ENCODE measurements at places on chromosomes 11 and 22.

DNA sequence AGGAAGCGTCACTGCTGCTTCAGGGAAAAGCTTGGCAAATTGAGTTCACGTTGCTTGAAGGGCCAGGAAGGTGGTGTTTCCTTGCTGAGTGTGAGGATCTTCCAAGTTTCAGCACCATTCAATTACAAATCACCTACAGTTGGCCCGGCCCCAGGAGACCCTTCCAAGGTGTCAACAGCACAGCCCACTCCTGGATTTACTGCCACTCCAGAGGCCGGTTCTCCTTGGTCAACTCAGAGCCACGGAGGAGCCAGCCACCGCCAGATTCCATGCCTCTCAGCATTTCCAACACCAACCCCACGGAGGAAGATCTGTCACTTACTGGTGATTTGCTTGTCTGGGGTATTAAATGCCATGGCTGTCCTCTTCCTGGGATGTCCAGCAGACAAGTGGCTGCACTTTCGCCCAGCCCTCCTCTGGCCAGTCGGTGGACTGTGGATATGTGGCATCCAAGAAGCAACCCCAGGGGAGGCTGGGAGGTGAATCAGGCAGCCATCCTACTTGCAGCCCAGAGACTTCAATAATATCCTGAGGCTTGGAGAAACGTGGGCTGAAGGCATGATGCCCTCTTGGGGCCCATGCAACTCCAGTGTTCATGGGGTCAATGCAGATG is 74.1 kb upstream of the SHANK2 start:
- DNase-seq, result no peak

GRCh38 chr11:107691000-107691750 is 20.7 kb downstream of the SLN start:
- DNase-seq, result no peak

- no peak for DNase-seq
Observed at GRCh38 chr11:11163236-11163635, 189.8 kb downstream of the CSNK2A3 start.

GRCh38 chr22:37194750-37195149 is 6.7 kb upstream of the C1QTNF6 start:
- DNase-seq, result no peak

DNA sequence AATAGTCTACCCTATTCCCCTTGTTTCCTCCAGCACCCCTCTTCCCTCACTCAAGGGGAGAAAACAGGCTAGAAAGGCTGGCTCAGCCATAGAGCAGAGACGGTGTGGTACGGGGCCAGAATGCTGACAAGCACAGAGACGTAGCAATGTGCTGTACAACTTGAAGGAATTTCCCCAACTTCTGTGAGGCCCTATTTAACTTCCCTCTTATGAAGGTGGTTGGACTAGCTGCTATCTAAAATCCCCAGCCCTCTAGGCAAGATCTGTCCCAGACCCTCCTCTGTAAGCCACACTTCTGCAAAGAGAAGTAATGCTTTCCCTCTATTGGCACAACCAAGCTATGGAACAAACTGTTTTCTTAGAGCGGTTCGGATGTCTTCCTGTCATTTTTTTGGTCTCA is 37.8 kb downstream of the PLEKHA7 start:
- no peak for DNase-seq

- DNase-seq, result no peak
Observed at GRCh38 chr11:541433-541885, 4.1 kb downstream of the LRRC56 start.

Data from retinal pigment epithelial cell (primary cell).